Hair follicle dermal papilla cell (primary cell): ENCODE measurements at places on chromosomes 13 and 19. TPM values are rescaled to one million over a fixed set of nuclear protein-coding genes. Genes with fewer than 3 reads are reported as not detected.

Gene EHD2
- total RNA-seq, result 230 and 251 TPM in 2 replicates

Gene SIGLEC9
- not detected in 2 replicates for total RNA-seq

Gene GRWD1
- 30.2 and 31.0 TPM in 2 replicates for total RNA-seq

Gene LHB
- 0.49 and 0.61 TPM in 2 replicates for total RNA-seq

Gene RTBDN
- total RNA-seq, result not detected in 2 replicates

Gene ZNF708
- total RNA-seq, result 5.5 and 7.6 TPM in 2 replicates

Gene SIGLEC7
- total RNA-seq, result not detected in 2 replicates

Gene ZNF473
- total RNA-seq, result 7.7 and 9.2 TPM in 2 replicates

Gene OR4F17
- not detected in 2 replicates for total RNA-seq

Gene CYP2A13
- total RNA-seq, result not detected in 2 replicates
